Hepatocyte (in vitro differentiated cells): ENCODE measurements at places on chromosomes 1 and 21. TPM values are rescaled to one million over a fixed set of nuclear protein-coding genes. Genes with fewer than 3 reads are reported as not detected.
A peak's percentile ranks its signal among the peaks of the same experiment; 100 is the strongest.

The TSTD1 gene
- polyA plus RNA-seq: 101 and 102 TPM in 2 replicates

DNA sequence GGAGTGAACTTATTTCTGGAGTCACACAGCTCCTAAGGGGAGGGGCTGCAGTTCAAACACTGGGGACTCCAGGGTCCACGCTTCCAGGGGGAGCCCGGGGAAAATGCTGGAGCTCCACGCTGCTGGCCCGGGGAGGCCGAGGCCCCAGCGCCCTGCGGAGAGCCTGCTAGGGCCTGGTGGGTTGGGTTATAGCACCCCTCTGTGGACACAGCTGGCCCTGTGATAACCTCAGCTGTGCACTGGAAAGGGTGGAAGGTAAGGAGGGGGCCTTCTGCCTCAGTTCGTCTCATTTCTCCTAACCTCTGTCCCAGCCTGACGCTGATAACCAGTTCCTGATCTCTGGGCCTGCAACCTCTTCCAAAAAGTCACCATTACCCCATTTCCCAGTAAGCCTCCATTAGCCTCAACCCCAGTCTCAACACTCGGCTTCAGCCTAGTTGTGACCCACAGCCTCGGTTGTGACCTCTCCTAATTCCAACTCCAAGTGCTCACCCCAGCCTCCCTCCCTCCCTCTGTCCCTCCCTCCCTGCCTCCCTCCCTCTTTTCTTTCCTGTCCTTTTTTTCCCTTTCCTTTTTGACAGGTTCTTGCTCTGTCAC lies 7.1 kb downstream of the NBL1 start:
- DNase-seq: peak; percentile 79

The PPIAL4G gene
- polyA plus RNA-seq: 0.10 TPM in 1 of 2 replicates, not detected in the other

- DNase-seq: no peak
These were observed 1.4 kb upstream of the DENND2C start for GRCh38 chr1:114671011-114671938.
